ENCODE measurements at places on chromosomes 6 and 20. TPM values are rescaled to one million over a fixed set of nuclear protein-coding genes. Genes with fewer than 3 reads are reported as not detected.

GRCh38 chr6:128517124-128517523, 3.3 kb downstream of the PTPRK start:
- H3K36me3 ChIP-seq: no peaks in the 10 kb centered on the region
- no peak overlapping the region for H3K4me3 ChIP-seq
- H3K27me3 ChIP-seq: no peaks in the 10 kb centered on the region

GRCh38 chr6:134753001-134753400, 196.9 kb downstream of the ALDH8A1 start:
- no peak for DNase-seq
- H3K27ac ChIP-seq: no peak overlapping the region
- H3K36me3 ChIP-seq: no peaks in the 10 kb centered on the region
- H3K4me3 ChIP-seq: no peak overlapping the region
- H3K4me1 ChIP-seq: peaks cover 3% of the 10 kb centered on the region

- H3K27ac ChIP-seq: no peak overlapping the region
- no peaks in the 10 kb centered on the region for H3K36me3 ChIP-seq
- H3K4me3 ChIP-seq: no peak overlapping the region
These were observed 51.9 kb downstream of the HIVEP2 start for GRCh38 chr6:142893088-142893487.

- no peaks in the 10 kb centered on the region for H3K36me3 ChIP-seq
- peaks cover 5% of the 10 kb centered on the region for H3K4me1 ChIP-seq
- no peak overlapping the region for H3K27ac ChIP-seq
These were observed 173.0 kb upstream of the ECI2 start for GRCh38 chr6:4308364-4308763.

DNA sequence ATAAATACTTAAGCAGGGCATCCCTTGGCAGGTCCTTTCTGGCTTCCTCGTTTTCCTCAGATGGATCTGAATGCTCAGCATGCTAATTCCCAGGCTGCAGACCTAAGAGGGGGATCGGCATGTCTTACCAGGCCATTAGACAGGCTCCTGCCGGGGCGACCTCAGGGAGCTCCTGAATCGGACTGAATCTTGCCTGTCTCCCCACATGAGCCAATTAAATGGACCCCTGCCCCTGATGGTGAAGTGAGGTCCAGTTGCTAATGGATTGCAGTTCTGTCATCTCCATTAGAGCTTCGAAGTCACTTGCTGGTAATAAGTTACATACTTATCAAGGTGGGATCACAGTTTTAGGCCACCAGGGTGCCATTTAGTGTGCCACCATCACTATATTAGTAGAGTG, 51.4 kb downstream of the NOL4L start:
- H3K27me3 ChIP-seq: peaks cover 38% of the 10 kb centered on the region
- H3K4me1 ChIP-seq: peaks cover 4% of the 10 kb centered on the region
- no peak overlapping the region for H3K27ac ChIP-seq
- H3K4me3 ChIP-seq: no peak overlapping the region
- no peak for DNase-seq
- no peaks in the 10 kb centered on the region for H3K36me3 ChIP-seq

DNA sequence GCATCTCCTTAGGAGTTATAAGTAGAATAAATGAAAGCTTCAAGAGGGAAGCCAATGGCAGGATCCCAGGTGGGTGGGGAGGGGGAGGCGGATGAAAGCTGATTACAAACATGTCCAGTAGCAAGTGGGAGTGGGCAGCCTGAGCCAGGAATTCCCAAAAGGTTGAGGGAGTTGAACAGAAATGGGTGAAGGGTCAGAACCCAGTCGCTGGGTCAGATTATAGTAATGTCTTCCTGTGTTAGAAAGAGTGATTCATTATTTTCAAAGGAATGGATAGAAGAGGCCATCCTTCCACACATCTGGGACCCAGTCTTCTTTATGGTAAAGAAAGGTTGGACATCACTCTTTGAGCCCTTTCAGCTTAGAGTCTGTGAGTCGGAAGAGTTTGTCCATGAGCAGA, 41.0 kb upstream of the FAM50B start:
- no peak overlapping the region for H3K4me3 ChIP-seq
- no peak for DNase-seq
- no peaks in the 10 kb centered on the region for H3K27me3 ChIP-seq
- no peak overlapping the region for H3K27ac ChIP-seq
- no peaks in the 10 kb centered on the region for H3K36me3 ChIP-seq

- no peak overlapping the region for H3K27ac ChIP-seq
- H3K4me3 ChIP-seq: no peak overlapping the region
- no peak for DNase-seq
- H3K27me3 ChIP-seq: no peaks in the 10 kb centered on the region
- peaks cover 15% of the 10 kb centered on the region for H3K4me1 ChIP-seq
These were observed 27.3 kb downstream of the RAMACL start for GRCh38 chr6:166559211-166559610.

- no peaks in the 10 kb centered on the region for H3K4me1 ChIP-seq
- H3K36me3 ChIP-seq: no peaks in the 10 kb centered on the region
- no peaks in the 10 kb centered on the region for H3K27me3 ChIP-seq
These were observed 86.1 kb upstream of the TCF21 start for GRCh38 chr6:133802861-133803260.

- H3K4me3 ChIP-seq: no peak overlapping the region
- DNase-seq: no peak
- peaks cover 34% of the 10 kb centered on the region for H3K36me3 ChIP-seq
- peaks cover 6% of the 10 kb centered on the region for H3K4me1 ChIP-seq
- no peaks in the 10 kb centered on the region for H3K27me3 ChIP-seq
These were observed 6.5 kb downstream of the RBM38 start for GRCh38 chr20:57397693-57398108.

GRCh38 chr6:167469672-167470071, 144.8 kb downstream of the TTLL2 start:
- no peak overlapping the region for H3K27ac ChIP-seq
- no peaks in the 10 kb centered on the region for H3K36me3 ChIP-seq
- no peak for DNase-seq
- no peaks in the 10 kb centered on the region for H3K27me3 ChIP-seq
- H3K4me1 ChIP-seq: no peaks in the 10 kb centered on the region
- H3K4me3 ChIP-seq: no peak overlapping the region

DNA sequence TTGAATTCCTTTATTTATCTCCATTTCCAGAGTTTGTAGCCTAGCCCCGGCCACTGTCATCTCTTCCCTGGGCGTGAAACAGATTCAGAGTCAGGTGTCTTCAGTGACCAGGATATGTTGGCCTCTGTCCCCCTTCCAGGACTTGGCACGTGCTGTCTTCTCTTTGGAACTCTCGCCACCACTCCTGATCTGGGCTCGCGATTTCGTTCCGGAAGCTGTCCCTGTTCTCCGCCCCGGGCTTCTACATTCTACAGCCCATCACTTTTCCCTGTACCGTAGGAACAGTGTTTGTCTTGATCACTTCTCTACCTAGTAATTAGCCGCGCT, 739 bp downstream of the GSS start:
- DNase-seq: peak; percentile 42
- no peaks in the 10 kb centered on the region for H3K27me3 ChIP-seq
- peaks cover 2% of the 10 kb centered on the region for H3K36me3 ChIP-seq
- peak overlapping the region; percentile 88 for H3K27ac ChIP-seq
- H3K4me1 ChIP-seq: peaks cover 3% of the 10 kb centered on the region
- H3K4me3 ChIP-seq: peak overlapping the region; percentile 62

DNA sequence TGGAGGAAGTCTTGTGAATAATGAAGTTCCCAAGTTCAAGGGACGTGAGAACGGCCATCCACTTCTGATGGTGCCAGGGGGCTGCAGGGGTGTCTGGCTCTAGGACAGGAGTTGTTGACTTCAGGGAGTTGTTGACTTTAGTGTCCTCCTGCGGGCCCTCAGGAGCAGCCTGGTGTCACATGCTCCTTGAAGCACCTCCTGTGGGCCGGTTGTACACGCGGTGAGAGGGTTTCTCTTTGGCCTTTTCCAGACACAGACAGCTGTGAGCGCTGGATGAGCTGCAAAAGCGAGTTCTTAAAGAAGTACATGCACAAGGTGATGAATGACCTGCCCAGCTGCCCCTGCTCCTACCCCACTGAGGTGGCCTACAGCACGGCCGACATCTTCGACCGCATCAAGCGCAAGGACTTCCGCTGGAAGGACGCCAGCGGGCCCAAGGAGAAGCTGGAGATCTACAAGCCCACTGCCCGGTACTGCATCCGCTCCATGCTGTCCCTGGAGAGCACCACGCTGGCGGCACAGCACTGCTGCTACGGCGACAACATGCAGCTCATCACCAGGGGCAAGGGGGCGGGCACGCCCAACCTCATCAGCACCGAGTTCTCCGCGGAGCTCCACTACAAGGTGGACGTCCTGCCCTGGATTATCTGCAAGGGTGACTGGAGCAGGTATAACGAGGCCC, 77.8 kb downstream of the ISM1 start:
- no peaks in the 10 kb centered on the region for H3K27me3 ChIP-seq
- H3K36me3 ChIP-seq: no peaks in the 10 kb centered on the region
- H3K4me3 ChIP-seq: no peak overlapping the region
- no peak for DNase-seq
- no peaks in the 10 kb centered on the region for H3K4me1 ChIP-seq

DNA sequence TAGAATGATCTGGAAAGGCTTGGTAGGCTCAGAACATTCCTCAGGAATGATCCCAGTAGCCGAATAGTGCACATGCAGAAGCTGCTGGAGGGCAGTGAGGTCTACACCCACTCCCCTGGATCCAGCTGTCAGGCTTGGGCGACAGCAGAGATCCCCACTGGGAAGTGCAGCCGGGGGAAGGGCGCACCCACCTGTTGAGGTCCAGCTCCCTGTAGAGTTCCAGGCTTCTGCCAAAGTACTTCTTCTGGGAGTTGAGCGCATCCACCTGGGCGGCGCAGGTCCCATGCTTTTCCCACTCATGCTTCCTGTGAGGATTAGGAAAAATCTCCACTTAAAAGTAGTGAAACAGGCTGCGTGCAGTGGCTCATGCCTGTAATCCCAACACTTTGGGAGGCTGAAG, 17.6 kb downstream of the RNASET2 start:
- H3K4me1 ChIP-seq: no peaks in the 10 kb centered on the region
- no peak overlapping the region for H3K4me3 ChIP-seq
- no peak overlapping the region for H3K27ac ChIP-seq
- H3K27me3 ChIP-seq: no peaks in the 10 kb centered on the region

DNA sequence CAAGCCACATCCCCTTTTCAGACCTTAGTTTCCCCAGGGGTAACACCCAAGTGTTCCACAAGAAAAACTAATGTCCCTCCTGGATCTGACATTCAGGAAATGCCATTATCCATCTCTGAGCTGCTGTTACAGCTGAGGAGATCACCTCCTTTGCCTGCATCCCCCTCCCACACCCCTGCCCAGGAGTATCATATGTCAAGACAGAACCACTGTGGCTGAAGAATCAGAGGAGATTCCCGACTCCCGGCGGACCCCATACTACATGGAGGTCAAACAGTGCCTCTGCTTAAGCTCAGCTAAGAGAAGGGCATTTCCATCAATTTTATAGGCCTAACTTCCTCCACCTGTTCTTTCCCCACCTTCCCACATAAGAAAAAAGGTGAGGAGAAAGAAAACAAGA, 36.8 kb upstream of the LRFN2 start:
- no peaks in the 10 kb centered on the region for H3K36me3 ChIP-seq
- H3K4me1 ChIP-seq: no peaks in the 10 kb centered on the region
- no peak overlapping the region for H3K4me3 ChIP-seq
- no peaks in the 10 kb centered on the region for H3K27me3 ChIP-seq
- no peak overlapping the region for H3K27ac ChIP-seq

DNA sequence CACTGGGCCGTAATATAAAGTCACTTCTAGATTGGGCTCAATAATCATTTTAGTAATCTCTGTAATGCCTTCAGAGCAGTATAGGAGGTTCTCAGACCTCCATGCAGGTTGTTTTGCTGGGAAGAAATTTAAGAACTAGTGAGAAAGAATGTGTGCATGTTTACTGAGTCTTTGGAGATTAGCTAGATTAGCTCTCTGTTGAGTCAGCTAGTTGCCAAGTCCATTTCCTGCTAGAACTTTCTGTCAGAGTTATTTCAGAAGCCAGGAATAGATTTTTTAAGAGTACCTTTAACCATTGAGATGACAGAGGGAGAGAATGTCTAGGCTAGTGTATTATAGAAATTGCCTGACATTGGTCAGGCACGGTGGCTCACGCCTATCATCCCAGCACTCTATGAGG, 33.3 kb downstream of the ORC3 start:
- DNase-seq: peak; percentile 45
- peaks cover 4% of the 10 kb centered on the region for H3K36me3 ChIP-seq
- H3K27ac ChIP-seq: no peak overlapping the region
- H3K4me1 ChIP-seq: no peaks in the 10 kb centered on the region

GRCh38 chr6:149544646-149545257, 1.1 kb downstream of the PPIL4 start:
- H3K27ac ChIP-seq: no peak overlapping the region
- H3K4me1 ChIP-seq: no peaks in the 10 kb centered on the region
- no peaks in the 10 kb centered on the region for H3K27me3 ChIP-seq
- H3K36me3 ChIP-seq: peaks cover 6% of the 10 kb centered on the region
- DNase-seq: no peak

GRCh38 chr6:104580452-104580851, 279.3 kb downstream of the HACE1 start:
- no peak overlapping the region for H3K4me3 ChIP-seq
- H3K27me3 ChIP-seq: no peaks in the 10 kb centered on the region
- no peak overlapping the region for H3K27ac ChIP-seq
- no peak for DNase-seq
- no peaks in the 10 kb centered on the region for H3K36me3 ChIP-seq

DNA sequence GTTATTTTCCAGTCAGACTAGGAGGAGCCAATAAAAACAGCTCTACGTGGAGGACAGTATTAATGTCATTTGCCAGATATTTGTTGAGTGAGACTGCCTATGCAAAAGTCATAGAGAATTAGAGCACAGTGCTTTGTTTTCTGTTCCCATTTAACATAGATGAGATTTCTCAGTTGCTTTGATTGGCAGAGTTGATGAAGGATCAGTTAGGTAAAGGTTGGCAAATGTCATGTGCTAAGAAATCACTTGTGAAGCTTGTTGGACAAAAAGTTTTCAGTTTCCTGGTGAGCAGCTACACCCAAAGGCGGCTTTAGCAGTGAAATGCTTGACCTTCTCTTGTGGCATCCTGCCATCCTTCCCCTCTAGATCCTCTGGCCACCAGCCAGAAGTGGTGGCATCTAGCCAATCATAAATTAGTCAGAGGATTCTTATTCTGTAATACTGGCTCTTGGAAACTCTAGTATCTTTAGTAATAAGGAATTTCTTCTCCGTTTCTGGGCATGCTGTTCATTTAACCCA, 37.0 kb downstream of the BCKDHB start:
- peak; percentile 85 for DNase-seq
- no peaks in the 10 kb centered on the region for H3K27me3 ChIP-seq
- H3K36me3 ChIP-seq: no peaks in the 10 kb centered on the region
- peaks cover 3% of the 10 kb centered on the region for H3K4me1 ChIP-seq
- H3K4me3 ChIP-seq: no peak overlapping the region

- no peak overlapping the region for H3K27ac ChIP-seq
- DNase-seq: no peak
- H3K27me3 ChIP-seq: peaks cover 3% of the 10 kb centered on the region
- peaks cover 2% of the 10 kb centered on the region for H3K4me1 ChIP-seq
- H3K36me3 ChIP-seq: peaks cover 3% of the 10 kb centered on the region
These were observed 1.2 kb upstream of the CTNNBL1 start for GRCh38 chr20:37692459-37693166.

The NINL gene
- total RNA-seq: 3.6 TPM

The SLC17A5 gene
- 27.2 TPM for total RNA-seq

The AVP gene
- not detected for total RNA-seq

The ATP6V1G2 gene
- 3.1 TPM for total RNA-seq

The WFDC5 gene
- not detected for total RNA-seq

The PSORS1C1 gene
- total RNA-seq: 0.28 TPM

The MACROD2 gene
- not detected for total RNA-seq

The DYNLT2 gene
- 1.1 TPM for total RNA-seq

The PPP1R11 gene
- 16.7 TPM for total RNA-seq

The TGM3 gene
- not detected for total RNA-seq

The ULBP2 gene
- 7.2 TPM for total RNA-seq

The SMLR1 gene
- not detected for total RNA-seq

The USP49 gene
- total RNA-seq: 1.4 TPM

The TSHZ2 gene
- total RNA-seq: not detected

The C20orf144 gene
- total RNA-seq: under 0.01 TPM

The PHF20 gene
- 30.3 TPM for total RNA-seq

The IBTK gene
- 45.0 TPM for total RNA-seq

The CRIP3 gene
- not detected for total RNA-seq

Data from IMR-90 (cell line).